Stimulated activated CD8-positive, alpha-beta memory T cell treated with anti-CD3 and anti-CD28 coated beads, Interleukin-4, amount 100 ng/mL, for 24 hours (primary cell): ENCODE measurements at places on chromosomes 11 and 22.

GRCh38 chr22:19802894-19803735, 42.5 kb downstream of the TBX1 start:
- no peak for DNase-seq

DNA sequence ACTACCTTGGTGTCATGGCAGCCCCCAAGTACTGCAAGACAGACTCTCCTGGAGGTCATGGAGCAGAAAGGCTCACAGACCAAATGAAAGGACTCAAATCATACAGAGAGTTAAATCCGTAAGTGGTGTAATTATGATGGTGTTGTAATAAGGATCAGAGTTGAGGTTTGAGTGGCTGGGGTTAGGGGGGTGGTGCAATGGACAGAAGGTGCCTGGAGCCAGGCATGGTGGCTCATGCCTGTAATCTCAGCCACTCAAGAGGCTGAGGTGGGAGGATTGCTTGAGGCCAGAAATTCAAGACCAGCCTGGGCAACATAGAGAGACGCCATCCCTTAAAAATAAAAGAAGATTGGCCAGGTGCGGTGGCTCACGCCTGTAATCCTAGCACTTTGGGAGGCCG, 18.7 kb downstream of the ART5 start:
- no peak for DNase-seq

GRCh38 chr11:61309141-61309540, 14.0 kb upstream of the VWCE start:
- DNase-seq: no peak

DNA sequence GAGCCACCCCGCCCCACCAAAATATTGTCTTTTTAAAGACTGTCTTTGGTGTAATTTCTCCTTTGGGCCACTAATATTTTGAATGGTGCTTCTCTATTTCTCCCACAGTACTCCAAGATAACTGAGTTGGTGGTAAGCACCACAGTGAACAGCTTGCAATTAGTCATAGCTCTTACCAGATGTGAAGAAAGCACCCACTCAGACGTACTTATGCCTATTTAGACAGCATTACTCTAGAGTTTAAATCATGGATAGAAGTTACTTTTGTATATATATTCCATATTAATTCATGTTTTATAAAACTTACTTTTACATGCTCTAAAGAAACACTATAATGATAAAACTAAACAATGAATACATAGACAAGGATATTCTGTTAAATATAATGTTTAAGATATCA, 12.7 kb downstream of the ANO3 start:
- no peak for DNase-seq

DNA sequence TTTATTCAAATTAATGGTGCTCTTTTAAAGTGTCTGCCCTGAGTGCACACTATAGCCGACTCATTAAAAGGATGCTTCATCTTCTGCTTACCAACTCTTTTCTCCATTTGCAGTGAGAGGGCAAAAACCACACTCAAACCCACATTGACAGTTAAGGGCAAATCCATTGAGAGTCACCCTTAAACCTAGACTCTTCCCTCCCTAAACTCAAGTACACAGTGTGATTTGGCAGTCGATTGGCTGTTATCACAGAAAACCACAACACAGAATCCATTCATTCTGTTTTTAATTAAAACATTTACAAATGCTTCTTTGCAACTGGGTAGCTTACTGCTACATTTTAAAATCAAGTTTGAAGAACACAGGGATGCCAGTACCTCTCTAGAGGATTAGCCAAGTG, 120.0 kb downstream of the CADM1 start:
- no peak for DNase-seq

DNA sequence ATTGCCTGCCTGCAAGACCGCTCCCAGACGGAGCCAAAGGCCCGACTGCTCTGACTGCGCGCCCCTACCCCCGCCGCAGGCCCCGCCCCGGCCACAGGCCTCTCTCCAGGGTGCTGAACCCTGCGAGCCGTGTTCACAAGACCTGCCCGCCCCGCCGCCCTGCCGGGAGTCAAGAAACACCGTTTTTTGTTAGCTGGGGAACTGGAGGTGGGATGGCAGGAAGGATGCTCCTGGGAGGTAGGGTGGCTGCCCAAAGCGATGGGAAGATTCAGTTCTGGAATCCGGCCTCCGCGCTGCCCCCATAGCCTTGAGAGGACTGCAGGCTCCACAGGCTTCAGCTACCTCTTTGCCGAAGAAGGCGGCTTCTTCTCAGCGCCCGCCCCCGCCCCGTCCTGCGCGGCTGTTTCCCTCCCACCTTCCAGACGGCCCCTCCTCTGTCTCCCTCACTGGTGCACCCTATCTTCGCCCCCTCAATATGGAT, 2.7 kb upstream of the PDE2A start:
- DNase-seq: peak; percentile 53

DNA sequence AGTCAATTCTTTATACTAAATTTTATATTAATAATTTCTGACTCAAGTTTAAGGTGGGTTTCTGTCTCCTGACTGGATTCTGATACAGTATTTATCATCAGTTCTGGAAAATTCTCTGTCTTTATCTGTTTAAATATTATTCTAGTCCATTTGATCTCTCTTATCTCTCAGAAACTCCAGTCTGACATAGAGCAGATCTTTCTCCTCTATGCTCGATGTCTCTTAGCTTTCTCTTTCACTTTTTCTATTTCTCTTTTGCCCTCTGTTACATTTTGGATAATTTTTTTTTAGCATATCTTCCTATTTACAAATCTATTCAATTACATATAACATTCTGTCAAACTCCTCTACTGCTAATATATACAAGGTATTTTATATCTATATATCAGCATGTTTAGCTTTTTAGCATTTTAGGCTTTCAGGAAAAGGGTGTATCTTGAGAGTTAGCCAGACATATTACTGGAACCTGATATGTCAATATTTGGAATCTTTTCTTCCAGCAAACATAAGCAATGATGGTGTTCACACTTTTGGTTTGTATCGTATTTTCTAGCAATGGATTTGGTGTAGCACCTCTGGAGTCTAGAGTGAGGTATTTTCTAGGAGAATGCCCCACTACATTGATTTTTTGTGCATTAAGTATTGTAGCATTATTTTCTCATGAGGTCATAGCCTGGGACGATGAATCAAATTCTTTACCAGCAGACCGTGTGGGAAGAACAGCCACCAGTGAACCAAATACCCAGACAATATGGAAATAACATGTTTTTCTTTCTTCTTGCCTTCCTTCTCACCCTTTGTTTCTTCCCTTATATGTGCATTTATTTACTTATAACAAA, 4.1 kb upstream of the NNMT start:
- no peak for DNase-seq

DNA sequence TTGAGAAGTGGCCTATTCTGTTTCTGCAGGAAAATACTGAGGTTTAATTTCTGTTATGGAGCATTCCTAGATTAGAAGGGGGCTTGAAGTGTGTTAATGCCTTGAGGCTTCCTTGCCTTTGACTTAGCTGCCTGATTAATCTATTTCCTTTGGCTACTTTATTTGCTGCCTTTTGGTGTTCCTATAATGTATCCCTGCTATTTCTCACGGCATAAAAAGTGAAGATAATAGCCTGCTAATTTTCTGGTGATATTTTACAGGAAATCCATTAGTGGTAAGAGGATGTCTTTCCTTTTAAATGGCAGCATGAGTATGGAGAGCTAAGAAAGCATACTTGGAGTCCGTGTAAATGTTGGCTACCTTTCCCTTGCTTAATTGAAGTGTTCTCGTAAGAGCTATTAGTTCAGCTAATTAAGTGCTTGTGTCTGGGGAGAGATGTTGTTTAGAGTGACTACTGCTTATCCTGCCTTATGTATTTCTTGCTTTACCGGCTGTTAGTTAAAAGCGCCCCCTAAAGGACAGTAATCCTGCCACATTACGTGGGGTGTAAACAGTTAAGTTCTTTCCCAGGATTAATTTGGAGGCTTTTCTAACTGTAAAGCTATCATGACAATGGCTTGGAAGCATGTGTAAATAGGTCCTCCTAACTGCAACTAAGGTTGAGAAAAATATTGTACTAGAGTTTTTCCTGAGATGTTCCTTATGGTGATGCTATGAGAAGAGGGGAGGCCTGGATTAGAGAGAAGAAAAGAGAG, 45.6 kb downstream of the ZNF280B start:
- no peak for DNase-seq
